Activated T-helper 17 cell treated with anti-CD3 and anti-CD28 coated beads, Interleukin-2, amount 50 U/mL, for 72 hours (primary cell): ENCODE measurements at places on chromosomes 7 and 10.

DNA sequence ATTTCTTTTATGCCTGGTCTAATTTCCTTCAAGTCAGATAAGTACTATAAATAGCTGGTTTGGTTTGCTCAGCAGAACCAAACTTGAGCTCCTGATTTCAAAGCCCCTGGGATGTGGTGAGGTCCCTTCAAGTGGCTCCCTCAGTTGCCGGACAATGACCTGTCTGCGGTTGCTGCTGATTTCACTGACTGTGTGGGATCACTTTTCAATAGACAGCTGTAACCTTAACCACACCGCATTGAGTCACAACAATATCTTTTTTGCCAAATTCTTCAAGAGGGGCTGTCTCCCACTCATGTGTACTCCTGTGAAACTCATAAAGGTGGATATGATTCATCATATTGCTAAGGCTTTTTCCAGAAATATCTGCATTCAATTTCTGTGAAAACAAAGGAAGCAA is 23.1 kb upstream of the ITGA8 start:
- no peak for ATAC-seq
- H3K36me3 ChIP-seq = no peaks in the 10 kb centered on the region
- peaks cover 8% of the 10 kb centered on the region for H3K27me3 ChIP-seq

DNA sequence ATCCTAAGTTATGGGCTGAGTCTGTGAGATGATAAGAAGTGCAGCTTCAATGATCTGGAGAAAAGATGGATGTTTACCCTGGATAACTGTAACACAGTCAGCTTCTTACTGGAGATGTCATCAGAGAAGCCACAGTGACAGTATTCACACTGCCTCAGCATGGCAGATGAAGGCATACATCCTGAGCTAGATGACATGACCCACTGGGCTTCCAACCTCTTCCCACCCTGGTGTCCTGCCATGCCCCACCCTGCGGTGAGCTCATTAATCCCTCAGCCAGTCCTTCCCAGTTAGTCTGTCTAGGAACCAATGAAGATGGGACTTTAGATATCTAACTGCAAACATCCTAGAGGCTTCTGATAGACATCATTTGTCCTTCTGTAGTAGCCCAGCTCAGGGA is 213.8 kb downstream of the TAX1BP1 start:
- H3K27ac ChIP-seq = no peak overlapping the region
- no peaks in the 10 kb centered on the region for H3K36me3 ChIP-seq
- H3K27me3 ChIP-seq = no peaks in the 10 kb centered on the region
- ATAC-seq = peak; percentile 34
- H3K4me3 ChIP-seq = no peak overlapping the region

DNA sequence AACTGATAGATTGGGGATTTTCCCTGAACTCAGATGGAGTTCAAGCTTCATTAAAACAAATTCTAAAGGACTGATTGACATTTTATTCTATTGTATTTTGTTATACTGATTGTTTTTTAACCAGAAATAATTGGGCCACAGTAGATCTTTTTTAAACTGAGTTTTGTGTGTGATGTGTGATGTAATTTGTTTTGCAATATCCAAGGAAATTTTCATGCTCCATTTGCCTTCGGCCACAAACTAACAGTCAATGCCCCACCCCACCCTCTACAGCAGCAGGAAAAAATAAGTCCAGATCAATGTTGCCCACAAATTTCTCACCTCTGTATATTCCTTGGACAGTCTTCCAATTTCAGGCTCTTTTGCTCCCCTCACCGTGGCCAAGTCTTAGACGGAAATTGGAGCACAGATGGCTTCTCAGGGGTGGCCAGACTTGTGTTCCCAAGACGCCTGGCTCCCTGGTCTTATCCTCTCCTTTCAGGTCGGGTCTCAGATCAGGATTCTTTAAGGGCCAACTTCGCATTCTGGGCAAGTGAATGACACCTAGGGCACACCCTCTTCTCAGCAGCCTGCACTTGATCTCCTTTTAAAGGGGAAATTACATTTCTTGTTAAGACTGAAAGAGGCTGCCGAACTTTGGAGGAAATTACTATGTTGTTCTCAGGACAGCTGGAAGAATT is at the start of gene SVOPL:
Gene SVOPL, minus strand, starts transcription at position 506 of the 680 bp plus-strand sequence. CDS start 22,317 bp downstream, outside the sequence.
- H3K4me1 ChIP-seq = no peaks in the 10 kb centered on the region
- peaks cover 12% of the 10 kb centered on the region for H3K27me3 ChIP-seq
- H3K27ac ChIP-seq = no peak within 1 kb of the TSS
- no peak within 1 kb of the TSS for H3K4me3 ChIP-seq
- H3K36me3 ChIP-seq = no peaks in the 10 kb centered on the region

- H3K36me3 ChIP-seq = no peaks in the 10 kb centered on the region
- no peaks in the 10 kb centered on the region for H3K27me3 ChIP-seq
- peak; percentile 73 for ATAC-seq
Observed at GRCh38 chr7:151315038-151315655, 26.5 kb upstream of the NUB1 start.

DNA sequence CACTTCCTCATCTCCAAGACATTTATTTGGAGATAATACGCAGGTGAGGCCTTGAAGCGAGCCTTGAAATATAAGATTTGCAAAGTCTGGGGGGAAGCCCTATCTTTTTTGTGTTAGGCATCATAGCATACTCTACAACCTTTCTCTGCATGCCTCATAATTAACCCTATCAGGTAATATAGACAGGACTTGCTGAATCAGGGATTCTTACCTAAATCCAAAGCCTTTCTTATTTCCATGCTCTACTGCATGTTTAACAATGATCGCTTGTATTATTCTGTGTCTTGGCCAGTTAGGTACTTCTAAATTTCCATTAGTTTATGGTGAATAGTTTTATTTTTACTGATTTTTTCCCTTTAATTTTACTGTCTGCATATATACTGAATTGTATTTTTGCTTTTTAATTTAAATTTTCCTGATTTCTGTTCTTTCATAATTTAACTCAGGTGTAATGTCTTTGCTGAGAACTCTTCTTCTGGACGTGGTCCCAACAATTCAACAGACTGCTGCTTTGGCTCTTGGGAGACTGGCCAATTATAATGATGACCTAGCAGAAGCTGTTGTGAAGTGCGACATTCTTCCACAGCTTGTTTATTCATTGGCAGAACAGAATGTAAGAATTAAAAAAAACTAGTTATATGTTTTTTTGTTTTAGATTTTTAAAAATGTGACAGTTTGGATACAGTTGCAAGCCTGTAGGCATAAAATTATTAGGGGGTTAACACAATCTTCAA is 19.3 kb downstream of the SPAG6 start:
- peaks cover 4% of the 10 kb centered on the region for H3K4me1 ChIP-seq
- H3K27me3 ChIP-seq = peaks cover 4% of the 10 kb centered on the region
- no peak for ATAC-seq

GRCh38 chr7:130732980-130733930 is 752 bp downstream of the KLF14 start:
- no peak overlapping the region for H3K27ac ChIP-seq
- H3K36me3 ChIP-seq = peaks cover 5% of the 10 kb centered on the region
- peak; percentile 35 for ATAC-seq
- no peaks in the 10 kb centered on the region for H3K4me1 ChIP-seq
